ENCODE measurements at places on chromosomes 5 and 9. TPM values are rescaled to one million over a fixed set of nuclear protein-coding genes. Genes with fewer than 3 reads are reported as not detected.

GRCh38 chr5:131279204-131279603 lies 15.4 kb downstream of the CDC42SE2 start:
- no peaks in the 10 kb centered on the region for H3K36me3 ChIP-seq
- H3K4me1 ChIP-seq, result peaks cover 19% of the 10 kb centered on the region
- no peak overlapping the region for H3K27ac ChIP-seq
- H3K4me3 ChIP-seq, result no peak overlapping the region
- no peak for DNase-seq

DNA sequence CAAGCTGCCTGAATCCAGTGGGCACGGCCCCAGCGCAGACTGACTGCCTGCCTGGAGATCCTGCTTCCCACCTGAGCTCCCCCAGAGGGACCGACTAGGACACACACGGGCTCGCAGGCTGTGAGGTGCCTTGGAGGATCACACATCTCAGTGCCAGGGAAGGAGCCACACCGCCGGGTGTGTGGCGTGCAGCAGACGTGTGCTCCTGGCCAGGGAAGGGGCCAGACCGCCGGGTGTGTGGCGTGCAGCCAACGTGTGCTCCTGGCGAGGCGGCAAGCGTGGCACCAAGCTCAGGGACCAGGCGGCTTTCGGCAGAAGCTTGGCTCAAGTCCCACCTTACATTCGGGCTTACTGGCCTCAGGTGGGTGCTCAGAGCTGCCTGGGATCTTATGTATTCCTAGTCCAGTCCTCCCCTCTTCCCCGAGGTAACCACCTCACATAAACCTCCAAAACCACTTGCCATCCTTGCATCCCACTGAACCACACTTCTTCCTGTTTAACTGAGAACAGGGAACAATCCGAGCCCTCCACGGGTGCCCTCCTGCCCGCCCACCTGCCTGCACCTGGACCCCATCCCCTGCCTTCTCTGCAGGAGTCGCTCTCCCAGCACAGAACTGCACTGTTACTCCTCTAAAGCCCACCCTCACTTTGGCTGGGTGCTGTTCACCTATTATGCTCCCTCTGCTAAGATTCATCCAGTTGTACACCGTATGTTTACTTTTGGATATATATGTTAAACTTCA lies 22.4 kb upstream of the MRNIP start:
- peaks cover 29% of the 10 kb centered on the region for H3K36me3 ChIP-seq
- no peaks in the 10 kb centered on the region for H3K27me3 ChIP-seq
- no peaks in the 10 kb centered on the region for H3K4me1 ChIP-seq
- H3K4me3 ChIP-seq, result no peak overlapping the region
- DNase-seq, result no peak
- no peak overlapping the region for H3K27ac ChIP-seq

DNA sequence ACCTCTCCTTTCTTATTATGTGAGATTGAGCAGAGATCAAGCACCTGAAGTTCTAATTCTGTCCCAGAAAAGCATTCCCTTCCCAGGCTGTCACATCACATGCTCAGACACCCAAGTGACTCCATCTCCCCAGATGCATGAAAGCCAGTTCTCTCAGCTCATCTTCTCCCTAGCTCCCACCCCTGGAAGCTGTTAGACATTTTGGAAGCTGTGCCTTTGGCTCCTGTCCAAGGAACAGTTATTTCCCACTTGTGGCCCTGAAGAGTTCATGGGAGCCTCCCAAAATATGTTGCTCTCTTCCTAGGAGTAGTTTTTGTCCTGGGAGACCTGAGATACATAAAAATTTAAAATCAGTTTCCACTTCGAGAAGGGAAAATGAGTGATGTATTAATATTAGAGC lies 161.4 kb upstream of the GAS1 start:
- H3K27ac ChIP-seq, result no peak overlapping the region
- H3K36me3 ChIP-seq, result no peaks in the 10 kb centered on the region
- H3K4me1 ChIP-seq, result peaks cover 22% of the 10 kb centered on the region
- no peak overlapping the region for H3K4me3 ChIP-seq
- H3K27me3 ChIP-seq, result no peaks in the 10 kb centered on the region

NRARP gene
- 0.43 TPM for polyA plus RNA-seq

PPP3R2 gene
- polyA plus RNA-seq, result not detected

GRXCR2 gene
- 0.03 TPM for polyA plus RNA-seq

- H3K4me3 ChIP-seq, result no peak overlapping the region
- H3K27me3 ChIP-seq, result no peaks in the 10 kb centered on the region
- H3K4me1 ChIP-seq, result no peaks in the 10 kb centered on the region
Measured at GRCh38 chr5:136905571-136905970, 540.2 kb upstream of the TRPC7 start.

DNA sequence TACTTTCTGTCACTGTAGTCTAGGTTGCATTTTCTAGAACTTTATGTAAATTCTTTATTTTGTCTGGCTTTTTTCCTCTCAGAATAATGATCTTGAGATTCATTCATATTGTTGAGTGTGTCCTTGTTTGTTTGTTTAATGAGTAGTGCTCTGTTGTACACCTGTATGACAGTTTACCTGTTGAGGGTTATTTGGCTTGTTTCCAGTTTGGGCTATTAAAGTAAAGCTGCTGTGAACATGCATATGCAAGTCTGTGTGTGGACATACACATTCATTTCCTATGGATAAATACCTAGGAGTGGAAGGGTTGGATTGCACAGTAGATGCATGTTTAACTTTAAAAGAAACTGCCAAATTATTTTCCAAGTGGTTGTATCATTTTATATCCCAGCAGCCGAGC lies 30.4 kb downstream of the MVB12B start:
- no peak overlapping the region for H3K4me3 ChIP-seq
- DNase-seq, result no peak
- H3K4me1 ChIP-seq, result peaks cover 2% of the 10 kb centered on the region
- no peaks in the 10 kb centered on the region for H3K36me3 ChIP-seq

GRCh38 chr5:96338624-96339415 lies 94.2 kb downstream of the PCSK1 start:
- peaks cover 15% of the 10 kb centered on the region for H3K4me1 ChIP-seq
- no peaks in the 10 kb centered on the region for H3K36me3 ChIP-seq
- H3K27me3 ChIP-seq, result no peaks in the 10 kb centered on the region

ATG10 gene
- polyA plus RNA-seq, result 5.4 TPM

DNA sequence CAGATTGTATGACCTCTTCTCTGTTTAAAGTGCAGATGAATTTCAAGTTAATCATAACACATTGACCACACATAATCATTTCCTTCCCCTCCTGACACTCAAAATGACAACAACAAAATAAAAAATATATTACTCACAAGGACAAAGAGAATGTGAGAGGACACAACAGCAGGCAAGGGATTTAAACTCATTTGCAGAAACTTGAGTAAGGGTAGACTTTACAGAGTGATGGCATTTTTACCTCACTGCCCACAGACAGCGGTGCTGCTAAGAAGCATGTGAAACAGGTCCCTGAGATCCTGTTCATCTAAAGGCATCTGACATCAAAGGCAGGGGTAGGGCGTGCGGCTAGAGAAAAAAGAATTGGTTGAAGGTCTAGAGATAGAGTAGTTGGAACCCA lies 99.0 kb downstream of the TRIM36 start:
- no peak overlapping the region for H3K27ac ChIP-seq
- DNase-seq, result no peak
- no peak overlapping the region for H3K4me3 ChIP-seq
- H3K4me1 ChIP-seq, result peaks cover 2% of the 10 kb centered on the region
- H3K36me3 ChIP-seq, result no peaks in the 10 kb centered on the region

DNA sequence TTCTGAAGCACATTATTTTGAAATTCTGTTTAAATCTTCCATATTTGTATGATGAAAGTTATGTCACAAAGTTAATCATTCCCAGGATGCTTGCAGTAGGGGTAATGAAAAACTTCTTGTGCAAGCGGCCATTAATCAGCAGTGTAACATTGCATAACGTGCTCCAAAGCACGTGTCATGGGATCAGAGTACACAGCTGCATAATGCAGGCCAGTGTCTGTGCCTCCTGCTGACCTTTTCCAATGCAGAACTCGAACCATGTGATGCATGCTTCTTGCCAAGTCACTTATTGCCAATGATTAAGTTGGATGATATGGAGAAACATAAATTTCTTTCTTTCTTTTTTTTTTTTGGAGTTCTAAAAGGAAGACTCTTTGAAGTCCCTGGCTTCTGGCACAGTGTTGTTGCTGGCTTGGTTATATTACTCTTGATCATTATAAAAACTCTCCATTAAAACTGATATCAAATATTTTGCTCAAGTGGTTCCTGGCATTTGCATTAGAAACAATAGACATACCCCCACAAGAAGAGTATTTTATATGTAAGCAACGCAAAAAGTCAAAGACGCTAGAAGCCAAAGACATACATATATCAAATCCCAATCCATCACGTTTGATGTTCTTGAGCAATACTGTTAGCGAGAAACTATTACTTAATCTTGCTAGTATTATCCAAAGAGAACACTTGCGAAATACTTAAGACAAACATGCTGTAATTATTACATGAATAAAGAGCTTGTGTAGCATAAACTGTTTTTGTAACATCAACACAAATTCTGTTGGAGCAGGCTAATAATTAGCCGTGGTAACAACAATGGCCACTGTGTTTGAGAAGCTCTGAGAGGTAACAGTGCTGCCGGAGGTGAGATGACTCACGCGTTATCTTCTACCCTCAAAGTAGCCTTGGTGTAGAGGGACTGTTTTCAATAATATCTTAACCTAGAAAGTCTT lies 164.2 kb downstream of the AUH start:
- peaks cover 4% of the 10 kb centered on the region for H3K27me3 ChIP-seq
- peaks cover 36% of the 10 kb centered on the region for H3K4me1 ChIP-seq
- H3K27ac ChIP-seq, result peak overlapping the region; percentile 61
- H3K4me3 ChIP-seq, result no peak overlapping the region
- peak; percentile 82 for DNase-seq
- no peaks in the 10 kb centered on the region for H3K36me3 ChIP-seq

NEUROG1 gene
- polyA plus RNA-seq, result not detected

PCDHGB5 gene
- polyA plus RNA-seq, result 1.8 TPM

Data from keratinocyte (primary cell).